Thymus (tissue), 14 donors: ENCODE measurements at places on chromosomes 3 and 15. TPM values are rescaled to one million over a fixed set of nuclear protein-coding genes. Genes with fewer than 3 reads are reported as not detected.

- H3K4me3 ChIP-seq = no peak overlapping the region
- no peaks in the 10 kb centered on the region for H3K27me3 ChIP-seq
- H3K4me1 ChIP-seq = no peaks in the 10 kb centered on the region
- no peak overlapping the region for H3K27ac ChIP-seq
These were observed 35.6 kb downstream of the PDCD6IP start for GRCh38 chr3:33834096-33834453.

DNA sequence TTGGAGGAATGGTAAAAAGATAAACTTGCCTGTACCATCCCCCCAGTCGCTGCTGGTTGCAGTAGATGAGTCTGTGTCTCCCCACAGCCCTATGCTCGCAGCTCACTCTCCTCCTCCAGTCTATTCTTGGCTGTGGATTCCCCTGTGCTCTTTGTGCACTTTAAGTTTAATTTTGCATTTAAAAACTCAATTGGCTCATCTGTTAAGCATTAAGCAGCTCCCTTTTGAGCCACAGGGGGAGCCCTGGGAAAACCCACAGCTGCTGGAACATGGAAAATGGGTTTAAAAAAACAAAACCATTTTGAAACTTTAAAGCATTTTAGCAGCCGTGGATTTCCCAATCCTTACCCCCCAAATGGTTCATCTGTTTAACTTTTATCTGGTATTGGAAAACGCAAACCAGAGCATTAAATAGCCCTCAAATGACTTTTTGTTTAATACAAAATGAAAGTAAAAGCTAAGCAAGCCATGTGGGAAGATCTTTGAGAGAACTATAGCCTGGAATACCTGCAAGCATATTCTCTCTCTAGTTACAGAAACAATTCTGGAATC, 536.9 kb downstream of the ZIC1 start:
- H3K4me1 ChIP-seq = no peaks in the 10 kb centered on the region
- no peaks in the 10 kb centered on the region for H3K27me3 ChIP-seq
- H3K4me3 ChIP-seq = no peak overlapping the region
- H3K27ac ChIP-seq = no peak overlapping the region

GRCh38 chr3:61601831-61602230, 40.5 kb downstream of the PTPRG start:
- H3K27ac ChIP-seq = no peak overlapping the region
- no peaks in the 10 kb centered on the region for H3K4me1 ChIP-seq
- no peak overlapping the region for H3K4me3 ChIP-seq
- no peak for DNase-seq
- no peaks in the 10 kb centered on the region for H3K36me3 ChIP-seq

GRCh38 chr15:48426941-48427340, 95.7 kb downstream of the DUT start:
- H3K27me3 ChIP-seq = no peaks in the 10 kb centered on the region
- H3K4me3 ChIP-seq = no peak overlapping the region
- DNase-seq = no peak

GRCh38 chr3:190506271-190506670, 7.6 kb upstream of the IL1RAP start:
- no peak overlapping the region for H3K4me3 ChIP-seq
- no peaks in the 10 kb centered on the region for H3K4me1 ChIP-seq
- DNase-seq = no peak
- H3K27ac ChIP-seq = no peak overlapping the region
- H3K36me3 ChIP-seq = no peaks in the 10 kb centered on the region

DNA sequence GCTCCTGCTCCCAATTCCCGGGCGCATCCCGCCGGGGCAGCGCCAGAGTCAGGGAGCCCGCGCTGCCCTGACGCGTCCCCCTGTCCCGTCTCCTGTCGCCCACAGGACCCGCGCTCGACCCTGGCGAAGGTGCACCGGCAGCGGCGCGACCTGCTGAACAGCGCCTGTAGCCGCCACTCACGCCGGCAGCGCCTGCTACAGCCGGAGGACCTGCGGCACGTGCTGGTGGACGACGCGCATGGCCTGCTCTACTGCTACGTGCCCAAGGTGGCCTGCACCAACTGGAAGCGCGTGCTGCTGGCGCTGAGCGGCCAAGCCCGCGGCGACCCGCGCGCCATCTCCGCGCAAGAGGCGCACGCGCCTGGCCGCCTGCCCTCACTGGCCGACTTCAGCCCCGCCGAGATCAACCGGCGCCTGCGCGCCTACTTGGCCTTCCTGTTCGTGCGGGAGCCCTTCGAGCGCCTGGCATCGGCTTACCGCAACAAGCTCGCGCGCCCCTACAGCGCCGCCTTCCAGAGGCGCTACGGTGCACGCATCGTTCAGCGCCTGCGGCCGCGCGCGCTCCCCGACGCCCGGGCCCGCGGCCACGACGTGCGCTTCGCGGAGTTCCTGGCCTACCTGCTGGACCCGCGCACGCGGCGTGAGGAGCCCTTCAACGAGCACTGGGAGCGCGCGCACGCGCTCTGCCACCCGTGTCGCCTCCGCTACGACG, 16.9 kb downstream of the C3orf22 start:
- no peak overlapping the region for H3K4me3 ChIP-seq
- peaks cover 4% of the 10 kb centered on the region for H3K4me1 ChIP-seq
- DNase-seq = no peak
- H3K36me3 ChIP-seq = no peaks in the 10 kb centered on the region

BUB1B gene
- total RNA-seq = 48.3 TPM

LARP6 gene
- 6.3 TPM for total RNA-seq

HTR3D gene
- not detected for total RNA-seq
